ENCODE measurements at places on chromosomes 3 and 15.

DNA sequence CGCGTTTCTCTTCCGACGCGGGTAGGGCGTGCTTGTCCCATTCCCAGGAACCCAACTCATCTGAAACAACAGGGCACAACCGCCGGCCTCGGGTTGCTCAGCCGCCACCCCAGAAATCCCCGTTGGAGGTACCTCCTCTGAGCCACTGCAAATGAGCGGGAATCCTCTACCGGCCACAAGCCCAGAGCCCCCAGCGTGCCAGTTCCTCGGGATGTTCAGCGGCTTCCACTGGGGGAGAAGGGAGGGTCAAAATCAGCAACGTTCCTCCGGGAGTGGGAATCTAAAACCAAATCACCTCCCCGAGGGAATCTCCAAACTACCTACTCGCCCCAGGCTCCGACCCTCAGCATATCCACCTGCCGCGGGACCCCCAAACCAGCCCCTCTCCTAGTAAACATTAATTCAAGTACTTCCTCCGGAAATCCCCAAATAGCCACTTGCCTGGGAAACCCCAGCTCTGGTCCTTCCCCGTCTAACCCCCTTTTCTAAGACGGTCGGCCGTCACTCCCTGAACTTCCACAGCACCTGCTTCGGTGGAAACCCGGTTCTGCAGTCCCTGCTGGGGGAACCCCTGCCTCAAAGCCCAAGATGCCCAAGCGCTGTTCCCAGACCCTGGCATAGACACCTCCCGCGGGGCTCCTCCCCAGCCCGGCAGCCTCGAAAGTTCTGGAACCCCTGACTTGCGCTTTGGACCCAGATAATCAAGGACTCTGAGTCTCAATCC, 887 bp downstream of the OXTR start:
- no peak for DNase-seq

GRCh38 chr3:134477938-134478337, 7.8 kb downstream of the ANAPC13 start:
- DNase-seq: no peak

DNA sequence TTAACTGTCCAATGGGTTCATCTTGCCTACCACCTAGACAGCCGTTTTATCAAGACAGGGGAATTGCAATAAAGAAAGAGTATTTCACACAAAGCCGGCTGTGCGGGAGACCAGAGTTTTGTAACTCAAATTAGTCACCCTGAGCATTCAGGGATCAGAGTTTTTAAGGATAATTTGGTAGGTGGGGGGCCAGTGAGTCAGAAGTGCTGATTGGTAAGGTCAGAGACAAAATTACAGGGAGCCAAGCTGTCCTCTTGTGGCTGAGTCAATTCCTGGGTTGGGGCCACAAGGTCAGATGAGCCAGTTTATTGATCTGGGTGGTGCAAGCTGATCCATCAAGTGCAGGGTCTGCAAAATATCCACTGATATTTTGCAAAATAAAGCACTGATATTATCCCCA, 29.9 kb upstream of the GPD1L start:
- DNase-seq: no peak

GRCh38 chr3:52451237-52452083, 2.4 kb downstream of the TNNC1 start:
- DNase-seq: no peak

DNA sequence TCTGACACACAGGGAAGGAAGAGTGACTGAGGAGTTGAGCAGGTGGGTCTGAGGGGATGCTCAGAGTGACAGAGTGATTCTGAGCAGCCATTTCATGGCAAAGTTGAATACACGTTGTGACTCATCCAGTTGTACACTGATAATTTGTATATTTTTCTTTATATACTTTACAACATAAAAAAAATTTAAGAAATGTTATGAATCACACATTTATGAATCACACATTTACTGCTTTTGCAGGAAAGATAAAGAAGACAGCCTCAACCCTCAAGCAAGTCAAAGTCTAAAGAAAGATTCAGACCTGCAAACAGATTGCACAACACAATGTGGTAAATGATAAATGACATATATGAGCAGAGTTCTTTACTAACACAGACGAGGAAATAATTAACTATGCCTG, 21.0 kb upstream of the CHMP2B start:
- no peak for DNase-seq
